ENCODE measurements at places on chromosomes 5 and 9.

GRCh38 chr5:4295663-4296339 is 700.2 kb downstream of the IRX1 start:
- DNase-seq: no peak

DNA sequence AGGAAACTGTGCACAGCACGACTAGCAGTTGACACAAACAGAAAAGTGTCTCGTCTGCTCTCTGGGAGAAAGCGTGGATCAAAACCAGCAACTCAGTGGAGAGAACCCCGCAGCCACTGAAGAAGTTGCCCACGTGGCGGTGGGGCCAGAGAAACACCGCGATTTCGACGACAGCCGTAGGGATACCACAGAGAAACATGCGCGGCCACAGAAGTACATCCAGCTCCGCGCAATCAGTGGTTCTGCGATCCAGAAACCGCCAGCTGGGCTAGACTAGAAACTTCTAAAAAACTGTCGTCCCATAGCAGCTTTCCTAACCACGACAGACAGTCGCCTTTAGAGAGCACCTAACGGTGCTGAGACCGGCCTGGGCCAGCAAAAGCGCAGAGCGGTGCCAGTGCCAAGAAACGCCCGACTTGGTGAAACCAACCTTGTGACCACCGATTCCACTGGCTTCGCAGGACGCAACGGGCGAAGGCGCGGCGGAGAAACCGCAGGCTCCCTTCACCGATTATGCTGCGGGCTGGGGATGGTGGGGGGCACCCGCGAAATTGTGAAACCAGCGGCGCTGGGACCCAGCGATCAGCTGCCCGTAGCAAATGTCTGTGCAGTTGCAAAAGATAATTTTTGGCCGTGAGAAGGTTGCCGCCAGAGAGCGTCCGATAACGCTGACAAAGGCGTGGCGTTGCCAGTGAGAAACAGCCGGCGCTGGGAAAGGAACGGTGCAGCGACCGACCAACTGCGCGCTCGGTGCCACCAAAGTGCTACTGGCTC is 2.7 kb upstream of the ANXA2R start:
- DNase-seq: peak; percentile 40

- no peak for DNase-seq
These were observed 123.0 kb downstream of the MAN2A1 start for GRCh38 chr5:109812698-109813097.

GRCh38 chr9:79583952-79584654 is 12.3 kb downstream of the TLE4 start:
- DNase-seq: peak; percentile 12

DNA sequence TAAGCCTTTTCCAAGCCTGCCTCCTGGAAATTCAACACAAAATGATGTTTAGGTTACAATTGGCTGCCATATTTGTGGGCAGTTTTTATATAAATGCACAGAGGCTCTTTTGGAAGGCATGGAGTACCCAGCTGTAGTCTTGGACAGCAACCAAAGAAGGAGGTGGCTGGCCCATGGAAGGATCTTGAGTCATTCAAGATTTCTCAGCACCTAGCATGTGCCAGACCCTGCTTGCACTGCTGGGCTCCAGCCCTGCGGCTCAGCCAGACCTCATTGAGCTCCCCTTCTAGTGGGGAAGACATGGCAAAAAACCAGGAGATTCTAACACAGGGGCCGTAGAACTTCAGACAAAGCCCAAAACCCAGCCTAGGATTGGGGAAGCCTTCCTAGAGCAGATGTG is 22.1 kb downstream of the JADE2 start:
- no peak for DNase-seq

GRCh38 chr9:37026931-37027581 is 7.0 kb downstream of the PAX5 start:
- no peak for DNase-seq

- no peak for DNase-seq
These were observed 202.1 kb downstream of the PCSK5 start for GRCh38 chr9:76092572-76092971.

GRCh38 chr5:105817416-105817815 is 1853.3 kb downstream of the EFNA5 start:
- no peak for DNase-seq
